CD4-positive, alpha-beta T cell treated with Interleukin-6 for 4 hours (primary cell): ENCODE measurements at places on chromosomes 3 and 15.

DNA sequence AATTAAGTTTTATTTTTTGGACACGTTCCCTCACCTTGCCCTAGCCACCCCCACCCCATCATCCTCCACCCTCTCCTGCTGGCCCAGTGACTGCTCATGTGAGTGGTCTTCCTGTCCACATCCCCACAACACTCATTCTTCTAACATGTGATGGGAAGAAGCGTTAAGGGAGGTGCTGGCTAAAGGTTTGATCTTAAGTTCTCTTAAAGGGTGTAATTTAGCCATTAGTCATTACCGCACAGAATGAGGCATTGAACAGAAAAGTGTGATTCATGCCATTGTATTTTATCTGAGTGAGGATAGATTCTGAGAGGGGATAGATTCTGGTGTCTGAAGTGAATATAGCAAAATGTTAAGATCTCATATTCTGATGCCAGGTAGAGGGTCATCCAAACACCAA is 272.9 kb upstream of the TPM1 start:
- no peak for DNase-seq

DNA sequence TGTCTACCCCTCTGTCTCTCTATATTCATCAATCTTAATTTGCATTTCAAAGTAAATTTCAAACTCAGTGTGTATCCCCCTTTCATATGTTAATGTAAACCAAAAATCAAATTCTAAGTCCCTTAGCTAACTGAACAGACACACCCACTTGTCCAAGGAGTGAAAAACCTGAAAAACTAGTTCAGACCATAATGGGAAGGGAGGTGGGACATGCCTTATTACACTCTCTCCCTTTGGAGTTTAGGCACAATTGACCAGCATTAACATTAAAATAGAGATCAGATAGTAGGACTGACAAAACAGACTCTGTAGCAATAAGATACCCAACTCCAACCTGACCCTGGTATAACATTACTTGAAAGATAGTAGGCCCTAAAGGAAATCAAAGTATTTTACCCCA is 247.7 kb upstream of the GADL1 start:
- no peak for DNase-seq

DNA sequence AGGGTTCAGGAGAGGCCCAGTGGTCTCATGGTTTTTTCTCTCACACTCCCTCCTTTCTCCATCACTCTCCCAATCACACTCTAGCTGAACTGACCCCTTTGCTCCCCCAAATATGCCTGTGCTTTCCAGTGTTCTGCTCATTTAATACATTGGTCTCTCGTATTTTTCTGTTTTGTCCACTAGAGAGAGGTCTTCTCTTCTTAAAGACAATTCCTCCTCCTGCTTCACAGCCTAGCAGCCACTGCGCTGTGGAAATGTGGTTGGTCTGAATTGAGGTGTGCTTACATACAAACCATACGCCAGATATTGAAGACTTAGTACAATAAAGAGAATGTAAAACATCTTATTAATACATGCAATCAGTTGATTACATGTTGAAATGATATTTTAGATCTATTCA is 60.6 kb upstream of the XCR1 start:
- no peak for DNase-seq

- DNase-seq: no peak
Measured at GRCh38 chr3:123459862-123460261, 11.0 kb upstream of the ADCY5 start.

GRCh38 chr3:37756311-37756710 is 105.4 kb upstream of the CTDSPL start:
- DNase-seq: no peak

- DNase-seq: no peak
Measured at GRCh38 chr3:153087595-153088566, 74.1 kb upstream of the RAP2B start.

- no peak for DNase-seq
Measured at GRCh38 chr3:128355543-128355919, 111.2 kb downstream of the DNAJB8 start.

DNA sequence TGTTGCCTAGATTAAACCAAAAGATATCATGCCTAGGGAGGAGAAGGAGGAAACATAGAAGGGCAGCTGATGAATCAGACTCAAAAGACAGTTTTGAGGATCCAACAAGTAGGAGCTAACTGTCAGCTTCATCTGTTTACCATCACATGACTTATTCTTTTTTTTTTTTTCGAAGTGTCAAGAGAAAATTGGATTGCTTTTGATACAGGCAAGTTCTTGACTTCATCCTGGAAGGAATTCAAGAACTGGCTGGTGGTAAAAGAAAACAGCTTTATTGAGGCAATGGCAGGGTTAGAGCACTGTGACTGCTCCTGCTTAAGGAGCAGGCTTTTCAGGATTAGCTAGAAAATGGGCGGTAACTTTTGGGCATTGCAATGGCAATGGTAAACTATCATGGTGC is 227.5 kb upstream of the KCNMB2 start:
- DNase-seq: no peak

GRCh38 chr15:38005953-38006808 is 71.7 kb downstream of the TMCO5A start:
- no peak for DNase-seq

GRCh38 chr15:73352082-73352481 is 16.7 kb downstream of the HCN4 start:
- no peak for DNase-seq

- DNase-seq: no peak
Measured at GRCh38 chr15:53506370-53506769, 253.1 kb downstream of the WDR72 start.

GRCh38 chr15:91478717-91479191 is 374.8 kb upstream of the SLCO3A1 start:
- no peak for DNase-seq

- DNase-seq: no peak
Measured at GRCh38 chr3:13224967-13225366, 151.7 kb upstream of the IQSEC1 start.

GRCh38 chr3:4394567-4394966 is 72.5 kb downstream of the SUMF1 start:
- no peak for DNase-seq

- DNase-seq: no peak
Measured at GRCh38 chr15:60395276-60396011, 2.3 kb downstream of the ANXA2 start.

- DNase-seq: no peak
Measured at GRCh38 chr3:38600551-38600950, 48.9 kb downstream of the SCN5A start.

DNA sequence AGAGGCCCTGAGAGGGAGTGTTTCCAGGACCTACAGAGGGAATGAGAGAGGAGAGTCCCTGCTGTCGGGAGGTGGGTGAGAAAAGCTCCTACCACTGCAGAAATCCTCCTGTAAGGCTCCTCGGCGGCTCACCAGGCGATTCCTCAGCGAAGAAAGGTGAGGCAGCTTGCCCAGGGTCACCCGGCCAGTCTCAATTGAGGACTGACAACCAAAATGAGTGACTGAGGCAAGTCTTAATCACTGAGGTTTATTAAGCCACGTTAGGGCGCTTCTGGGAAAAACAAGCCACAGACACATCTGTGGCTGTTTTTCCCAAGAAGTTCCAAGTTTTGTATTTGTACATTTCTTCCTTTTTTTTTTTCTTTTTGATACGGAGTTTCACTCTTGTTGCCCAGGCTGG is 48.5 kb downstream of the ZDHHC19 start:
- no peak for DNase-seq

- DNase-seq: peak; percentile 19
Measured at GRCh38 chr15:80778964-80779657, at the start of gene CEMIP. Gene CEMIP, plus strand, starts transcription at chr15:80779370. Its CDS starts 94,510 bp downstream, at chr15:80873880.

- no peak for DNase-seq
Measured at GRCh38 chr15:97995192-97995591, 34.7 kb downstream of the ARRDC4 start.
